ACHN (cell line): ENCODE measurements at places on chromosomes 7 and 10.

DNA sequence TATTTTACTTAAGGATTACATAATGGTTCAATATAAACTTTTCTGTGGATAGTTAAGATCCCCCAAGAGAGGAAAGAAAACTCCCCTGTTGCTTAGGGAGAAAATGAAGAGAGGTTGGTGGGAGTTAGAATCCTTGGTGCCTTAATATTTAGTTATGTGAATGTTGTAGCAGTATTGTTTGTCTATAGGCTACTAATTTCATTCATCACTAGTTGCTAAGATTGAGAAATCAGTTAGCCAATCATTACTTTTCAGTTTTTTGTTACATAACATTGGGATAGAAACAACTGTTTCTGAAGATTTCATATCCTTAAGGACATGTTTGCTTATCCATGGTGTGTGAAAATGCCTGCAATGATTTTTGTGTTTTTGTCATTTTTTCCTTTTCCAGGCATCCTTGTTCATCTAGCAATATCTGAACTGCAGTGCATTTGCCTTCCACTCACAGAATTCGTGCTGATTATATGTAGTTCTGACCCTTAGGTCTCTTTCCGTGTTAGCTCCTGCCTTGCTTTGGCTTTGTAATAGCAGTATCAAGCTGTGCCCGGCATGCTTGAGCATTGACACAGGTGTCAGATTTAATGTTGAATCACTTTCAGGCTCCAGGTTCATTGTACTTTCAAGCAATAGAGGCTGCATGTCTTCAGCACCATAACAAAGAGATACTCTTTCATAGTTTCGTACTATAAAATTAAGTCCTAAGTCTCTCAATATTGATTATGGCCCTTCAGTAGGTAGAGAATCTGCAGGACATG, 85.0 kb downstream of the PODXL start:
- DNase-seq = no peak

GRCh38 chr10:48659790-48660189, 24.9 kb upstream of the WDFY4 start:
- DNase-seq = peak; percentile 31

GRCh38 chr7:78153285-78153684, 354.7 kb downstream of the PHTF2 start:
- no peak for DNase-seq

DNA sequence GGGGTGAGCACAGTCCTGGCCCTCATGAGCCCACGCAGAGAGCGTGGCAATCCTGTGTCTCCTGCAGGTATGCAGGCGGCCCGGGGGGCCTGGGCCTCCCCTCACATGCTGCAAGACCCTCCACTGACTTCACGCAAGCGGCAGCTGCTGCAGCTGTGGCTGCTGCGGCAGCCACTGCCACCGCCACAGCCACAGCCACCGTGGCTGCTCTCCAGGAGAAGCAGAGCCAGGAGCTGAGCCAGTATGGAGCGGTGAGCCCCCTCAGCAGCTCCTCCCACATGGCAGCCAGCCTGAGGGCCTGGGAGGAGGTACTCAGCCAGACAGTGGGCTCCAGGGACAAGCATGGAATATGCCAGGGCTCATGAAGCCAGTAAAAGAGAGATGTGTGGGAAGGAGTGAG, 8.7 kb downstream of the ZMIZ2 start:
- DNase-seq = no peak

GRCh38 chr7:12640299-12641096, 46.9 kb upstream of the ARL4A start:
- DNase-seq = no peak

GRCh38 chr10:110275128-110275729, 29.5 kb downstream of the SMNDC1 start:
- DNase-seq = no peak

DNA sequence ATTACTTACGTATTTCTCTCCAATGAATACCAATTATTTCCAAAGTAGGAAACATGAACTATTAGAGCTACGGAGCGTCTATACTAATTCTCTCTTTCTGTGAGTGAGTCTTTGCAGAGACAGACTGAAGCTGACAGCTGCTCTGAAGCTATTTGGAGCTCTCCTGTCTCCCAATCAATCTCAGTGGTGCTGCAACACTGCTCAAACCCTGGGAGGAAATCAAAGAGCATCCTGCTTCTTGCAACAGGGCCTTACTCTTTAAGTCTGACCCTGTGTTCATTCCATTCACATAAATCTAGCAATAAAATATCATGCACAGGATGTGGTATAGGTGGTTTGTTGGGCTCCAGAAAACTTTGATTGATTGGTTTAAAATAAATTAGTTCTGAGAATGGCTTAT, 685.7 kb upstream of the IGFBP3 start:
- DNase-seq = no peak

DNA sequence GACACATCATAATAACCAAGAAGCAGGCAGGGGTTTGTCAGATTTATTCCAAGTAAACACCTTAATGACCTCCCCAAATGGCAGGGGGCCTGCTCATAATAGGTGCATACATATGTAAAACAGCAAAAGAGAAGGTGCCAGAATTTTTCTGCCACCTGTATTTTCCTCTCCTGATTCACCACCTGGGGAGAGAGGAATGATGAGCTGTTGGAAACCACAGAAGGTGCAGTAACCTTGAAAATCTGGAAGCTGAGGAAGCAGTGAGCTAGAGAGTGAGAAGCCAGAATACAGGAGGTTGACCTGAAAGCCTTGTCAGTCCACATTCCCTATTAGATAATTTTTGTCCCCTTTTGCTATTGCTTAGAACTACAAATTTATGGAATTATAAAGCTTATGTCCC, 46.2 kb upstream of the PDE1C start:
- no peak for DNase-seq

GRCh38 chr7:50739744-50740435, 42.8 kb downstream of the GRB10 start:
- no peak for DNase-seq

GRCh38 chr7:29429401-29429800, 134.2 kb upstream of the PRR15 start:
- DNase-seq = no peak

DNA sequence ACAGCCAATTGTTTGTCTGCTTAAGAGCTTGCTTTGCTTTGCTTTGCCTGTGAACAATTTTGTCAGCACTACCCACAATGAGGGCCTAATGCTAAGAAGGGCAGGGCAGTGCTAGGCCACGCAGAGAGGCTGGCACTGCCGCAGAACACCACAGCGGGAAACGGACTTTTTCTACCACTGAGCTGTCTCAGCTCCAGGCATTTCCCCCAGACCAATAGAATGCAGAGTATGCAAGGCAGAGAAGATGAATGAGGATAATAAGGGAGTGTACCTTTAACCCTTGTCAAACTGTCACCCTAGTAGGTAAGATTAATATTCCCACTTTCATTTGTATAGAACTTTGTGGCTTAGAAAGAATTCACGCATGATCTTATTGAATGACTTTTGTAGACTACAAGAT, 104.5 kb downstream of the SH3PXD2A start:
- no peak for DNase-seq

DNA sequence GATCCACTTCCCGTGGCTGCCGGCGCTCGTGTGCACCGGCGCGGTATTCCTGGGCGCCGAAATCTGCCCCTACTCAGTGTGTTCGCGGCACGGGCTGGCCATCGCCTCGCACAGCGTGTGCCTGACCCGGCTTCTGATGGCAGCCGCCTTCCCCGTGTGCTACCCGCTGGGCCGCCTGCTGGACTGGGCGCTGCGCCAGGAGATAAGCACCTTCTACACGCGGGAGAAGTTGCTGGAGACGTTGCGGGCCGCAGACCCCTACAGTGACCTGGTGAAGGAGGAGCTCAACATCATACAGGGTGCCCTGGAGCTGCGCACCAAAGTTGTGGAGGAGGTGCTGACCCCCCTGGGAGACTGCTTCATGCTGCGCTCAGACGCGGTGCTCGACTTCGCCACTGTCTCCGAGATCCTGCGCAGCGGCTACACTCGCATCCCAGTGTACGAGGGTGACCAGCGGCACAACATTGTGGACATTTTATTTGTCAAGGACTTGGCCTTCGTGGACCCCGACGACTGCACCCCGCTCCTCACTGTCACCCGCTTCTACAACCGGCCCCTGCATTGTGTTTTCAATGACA, 1.3 kb downstream of the CNNM1 start:
- DNase-seq = no peak
